Activated CD4-positive, alpha-beta T cell treated with anti-CD3 and anti-CD28 coated beads, Interleukin-2, amount 10 ng/mL, durations not matched to agents 7 days and 5 days (primary cell): ENCODE measurements at places on chromosomes 2 and 18. TPM values are rescaled to one million over a fixed set of nuclear protein-coding genes. Genes with fewer than 3 reads are reported as not detected.

DNA sequence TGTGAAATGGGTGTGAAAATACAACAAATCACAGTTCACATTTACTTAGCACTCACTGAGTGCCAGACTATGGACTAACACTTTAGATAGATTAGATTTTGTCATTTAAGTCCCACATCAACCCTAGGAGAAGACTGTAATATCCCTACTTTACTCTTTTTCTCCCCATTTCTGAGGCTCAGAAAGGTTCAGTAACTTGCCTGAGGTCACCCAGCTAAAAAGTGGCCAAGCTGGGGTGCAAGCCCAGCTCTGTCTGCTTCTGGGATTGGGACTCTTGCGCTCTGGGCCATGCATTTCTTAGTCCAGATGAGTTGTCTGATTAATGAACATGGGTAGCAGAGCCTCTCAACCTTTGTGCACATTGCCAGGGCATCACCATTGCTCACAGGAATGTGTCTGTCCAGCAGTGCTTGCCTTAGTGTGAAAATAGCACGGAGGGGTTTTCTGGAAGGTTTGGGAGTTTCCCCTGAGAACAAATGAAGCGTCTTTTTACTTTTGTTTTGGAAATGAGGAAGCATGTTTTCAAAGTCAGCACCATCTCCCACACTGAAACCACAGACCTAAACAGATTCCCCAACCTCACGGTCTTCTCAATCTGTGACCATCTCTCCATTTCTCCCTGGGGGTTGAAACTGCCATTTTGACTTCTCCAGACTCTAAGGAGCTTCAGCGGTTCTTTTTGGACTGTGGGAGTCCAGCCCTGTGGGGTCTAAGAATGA lies 31.9 kb downstream of the NRP2 start:
- H3K36me3 ChIP-seq = no peaks in the 10 kb centered on the region
- H3K4me1 ChIP-seq = peaks cover 5% of the 10 kb centered on the region
- no peak overlapping the region for H3K27ac ChIP-seq

GRCh38 chr2:236795169-236795860 lies 225.7 kb downstream of the ACKR3 start:
- H3K4me3 ChIP-seq = no peak overlapping the region
- no peak overlapping the region for H3K27ac ChIP-seq
- H3K36me3 ChIP-seq = no peaks in the 10 kb centered on the region

GRCh38 chr18:74617486-74617885 lies 19.8 kb downstream of the ZNF407 start:
- H3K4me1 ChIP-seq = peaks cover 2% of the 10 kb centered on the region
- no peak overlapping the region for H3K27ac ChIP-seq
- no peaks in the 10 kb centered on the region for H3K27me3 ChIP-seq
- no peaks in the 10 kb centered on the region for H3K36me3 ChIP-seq
- DNase-seq = no peak

DNA sequence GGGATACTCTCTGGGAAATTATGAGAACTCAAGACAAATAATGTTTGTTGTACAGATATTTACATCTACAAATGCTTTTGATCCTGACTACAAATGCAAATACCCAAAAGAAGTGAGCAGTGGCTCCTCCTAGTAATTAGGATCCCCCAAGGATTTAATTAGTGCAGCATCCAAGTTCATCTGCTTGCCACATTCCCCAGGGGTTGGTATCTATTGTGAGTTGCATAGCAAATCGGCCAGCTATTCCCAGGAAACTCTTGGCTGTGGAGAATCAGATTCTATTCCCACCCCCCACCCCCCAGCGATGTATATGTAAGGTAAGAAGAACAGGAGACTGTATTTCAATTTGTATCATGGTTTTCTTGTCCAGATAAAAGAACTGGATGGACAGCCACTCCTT lies 725.1 kb upstream of the CDH7 start:
- no peak overlapping the region for H3K4me3 ChIP-seq
- no peak for DNase-seq
- H3K27me3 ChIP-seq = no peaks in the 10 kb centered on the region
- H3K36me3 ChIP-seq = no peaks in the 10 kb centered on the region

- no peak overlapping the region for H3K27ac ChIP-seq
- no peak overlapping the region for H3K4me3 ChIP-seq
- DNase-seq = no peak
- no peaks in the 10 kb centered on the region for H3K36me3 ChIP-seq
Measured at GRCh38 chr2:50951437-50951836, 80.5 kb downstream of the NRXN1 start.

GRCh38 chr2:191980483-191980882 lies 133.6 kb upstream of the CAVIN2 start:
- H3K4me1 ChIP-seq = no peaks in the 10 kb centered on the region
- no peak overlapping the region for H3K27ac ChIP-seq
- no peak for DNase-seq
- H3K4me3 ChIP-seq = no peak overlapping the region

DNA sequence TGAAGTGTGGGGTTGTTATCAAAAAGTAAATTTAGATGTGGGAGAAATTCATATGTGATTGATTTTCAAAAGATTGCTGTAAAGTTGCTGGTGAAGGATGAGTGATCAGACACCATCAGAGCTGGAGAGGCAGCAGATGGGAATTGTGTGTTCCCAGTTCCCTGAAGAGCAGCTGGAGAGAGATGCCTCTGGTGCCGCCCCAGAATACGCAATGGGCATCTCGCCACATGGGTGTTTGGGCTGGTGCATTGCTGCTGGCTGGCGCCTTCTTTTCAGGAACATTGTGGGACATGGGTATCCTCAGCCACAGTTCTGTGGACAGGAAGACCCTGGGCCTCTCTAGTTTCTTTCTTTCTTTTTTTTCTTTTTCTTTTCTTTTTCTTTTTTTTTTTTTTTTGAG lies 11.9 kb downstream of the ATG4B start:
- DNase-seq = no peak
- H3K4me1 ChIP-seq = peaks cover 8% of the 10 kb centered on the region
- peaks cover 3% of the 10 kb centered on the region for H3K36me3 ChIP-seq
- H3K27ac ChIP-seq = no peak overlapping the region
- no peak overlapping the region for H3K4me3 ChIP-seq

The KLHL29 gene
- total RNA-seq = 2.9 TPM

The AKAIN1 gene
- not detected for total RNA-seq

The MC5R gene
- total RNA-seq = not detected

The PTPRM gene
- 5.1 TPM for total RNA-seq
